ENCODE measurements at places on chromosomes 5 and 9.

DNA sequence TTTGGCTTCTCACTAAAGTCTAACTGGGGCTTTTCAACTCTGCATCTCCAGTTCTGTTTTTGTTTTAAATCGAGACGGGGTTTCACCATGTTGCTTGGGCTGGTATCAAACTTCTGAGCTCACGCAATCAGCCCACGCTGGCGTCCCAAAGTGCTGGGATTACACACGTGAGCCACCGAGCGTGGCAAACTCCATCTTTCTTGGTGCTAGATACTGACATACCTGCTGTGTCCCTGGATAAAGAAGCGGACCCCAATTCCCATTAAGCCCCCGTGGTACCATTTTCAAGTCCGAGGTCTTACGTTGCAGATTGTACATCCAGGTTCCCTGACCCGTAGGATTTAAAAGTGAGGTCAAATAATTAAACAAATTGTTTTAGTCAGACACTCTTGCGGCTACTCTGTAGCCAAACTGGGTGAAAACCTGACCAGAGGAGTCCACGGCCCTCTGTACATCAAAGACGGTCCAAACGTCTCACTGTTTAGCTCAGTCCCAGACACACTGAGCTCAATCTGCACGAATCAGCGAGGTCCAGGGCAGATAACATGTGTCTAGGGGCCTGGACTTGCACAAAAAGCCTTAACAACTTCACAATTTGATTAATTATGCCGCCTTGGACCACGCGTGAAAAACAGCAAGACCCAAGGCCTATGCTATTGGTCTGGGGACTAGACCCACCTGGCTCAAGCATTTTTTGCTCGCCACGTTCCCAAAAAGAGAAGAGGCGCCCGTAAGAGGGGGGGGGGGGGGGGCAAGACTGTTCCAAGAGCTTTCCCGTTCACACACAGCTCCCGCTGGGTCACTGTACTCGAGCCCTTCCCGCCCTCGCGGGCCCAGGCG lies 727 bp upstream of the DNAJA1 start:
- no peak for DNase-seq

GRCh38 chr5:88688984-88689667 lies 193.9 kb downstream of the MEF2C start:
- no peak for DNase-seq

- DNase-seq = no peak
Observed at GRCh38 chr5:93995126-93995621, 253.8 kb upstream of the POU5F2 start.

DNA sequence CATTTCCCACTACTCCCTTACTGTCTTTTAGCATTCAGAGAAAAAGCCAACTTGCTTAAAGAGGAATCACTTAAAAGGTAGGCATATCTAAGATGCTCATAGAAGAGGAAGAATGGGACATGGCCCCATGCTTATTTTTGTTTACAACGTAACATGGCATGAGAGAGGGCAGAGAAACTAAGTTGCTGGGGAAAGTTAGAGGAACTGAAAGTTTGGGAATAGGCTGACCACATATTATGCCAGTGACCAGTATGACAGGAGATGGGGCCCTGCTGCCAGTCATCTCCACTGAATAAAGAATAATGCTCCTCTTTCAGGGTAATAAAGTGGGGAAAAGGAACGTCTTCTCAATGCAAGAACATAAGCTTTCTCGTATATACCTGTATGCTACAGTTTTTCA lies 1.9 kb downstream of the PLPP6 start:
- no peak for DNase-seq

DNA sequence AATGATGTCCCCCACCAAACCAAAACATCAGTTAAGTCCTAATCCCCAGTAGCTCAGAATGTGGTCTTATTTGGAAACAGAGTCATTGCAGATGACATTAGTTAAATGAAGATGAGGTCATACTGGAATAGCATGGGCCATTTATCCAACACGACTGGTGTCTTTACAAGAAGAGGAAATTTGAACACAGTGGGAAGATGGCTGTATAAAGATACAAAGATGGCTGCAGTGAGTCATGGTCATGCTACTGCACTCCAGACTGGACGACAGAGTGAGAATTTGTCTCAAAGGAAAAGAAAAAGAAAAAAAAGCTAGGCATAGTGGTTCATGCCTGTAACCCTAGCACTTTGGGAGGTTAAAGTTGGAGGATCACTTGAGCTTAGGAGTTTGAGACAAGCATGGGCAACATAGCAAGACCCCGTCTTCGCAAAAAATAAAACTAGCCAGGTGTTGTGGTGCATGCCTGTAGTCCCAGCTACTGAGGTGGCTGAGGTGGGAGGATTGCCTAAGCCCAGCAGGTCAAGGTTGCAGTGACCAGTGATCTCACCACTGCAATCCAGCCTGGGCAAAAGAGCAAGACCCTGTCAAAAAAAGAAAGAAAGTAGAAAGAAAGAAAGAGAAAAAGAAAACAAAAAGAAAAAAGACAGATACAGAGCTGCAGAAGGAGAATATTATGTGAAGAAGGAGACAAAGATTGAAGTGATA lies 130.0 kb upstream of the CDKN2B start:
- DNase-seq = no peak

DNA sequence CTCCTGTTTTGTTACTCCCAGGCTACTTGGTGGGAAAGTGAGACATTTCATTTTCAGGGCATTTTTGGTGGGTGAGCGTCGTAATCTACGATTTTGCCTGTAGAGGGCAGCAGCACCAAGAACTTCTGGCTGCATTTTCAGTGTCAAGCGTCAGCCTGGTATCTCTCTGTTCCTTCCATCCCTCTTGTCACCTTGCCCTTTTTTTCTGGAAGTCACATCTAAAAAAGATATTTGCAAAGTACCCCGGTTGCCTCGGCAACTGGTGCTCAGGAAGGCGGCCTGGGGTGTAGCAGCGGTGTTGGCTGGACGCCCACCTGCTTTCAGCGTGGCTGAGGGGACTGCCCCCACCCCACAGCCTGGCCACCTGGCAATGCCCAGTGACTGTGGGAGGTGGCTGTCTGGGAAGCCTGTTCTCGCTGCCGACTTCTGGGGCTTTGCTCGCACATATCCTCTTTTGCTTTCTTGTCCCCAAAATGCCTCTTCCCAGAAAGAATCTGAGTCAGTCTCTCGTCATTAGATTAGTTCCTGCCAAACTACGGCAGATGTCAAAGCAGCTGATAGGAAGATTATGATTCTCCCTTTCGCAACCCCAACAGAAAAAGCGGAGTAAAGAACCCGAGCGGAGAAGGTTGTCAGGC lies 84.5 kb downstream of the ACER2 start:
- DNase-seq = no peak

- no peak for DNase-seq
Observed at GRCh38 chr5:132054697-132055440, 5.6 kb upstream of the IL3 start.

DNA sequence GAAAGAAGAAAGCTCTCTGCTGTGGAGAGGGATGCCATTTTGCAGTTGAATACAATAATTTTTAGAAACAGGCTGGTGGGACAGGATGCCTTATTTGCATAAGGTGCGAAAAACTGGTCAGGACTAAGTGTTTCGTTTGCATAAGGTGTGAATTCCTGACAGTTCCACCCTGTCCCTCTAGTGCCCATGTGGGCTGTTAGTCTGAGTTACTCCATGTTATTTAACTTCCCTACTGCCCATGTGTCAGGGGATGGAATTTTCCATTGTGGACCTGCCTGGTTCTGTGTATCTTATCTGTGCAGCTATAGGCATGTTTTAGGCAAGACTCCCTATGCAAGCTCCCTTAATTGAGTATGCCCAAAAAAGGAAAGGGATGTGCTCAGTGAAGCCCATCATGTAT lies 35.3 kb upstream of the NFIL3 start:
- no peak for DNase-seq

GRCh38 chr9:87464110-87464991 lies 33.3 kb upstream of the DAPK1 start:
- DNase-seq = no peak

GRCh38 chr5:96783326-96783725 lies 24.4 kb downstream of the ERAP1 start:
- no peak for DNase-seq

DNA sequence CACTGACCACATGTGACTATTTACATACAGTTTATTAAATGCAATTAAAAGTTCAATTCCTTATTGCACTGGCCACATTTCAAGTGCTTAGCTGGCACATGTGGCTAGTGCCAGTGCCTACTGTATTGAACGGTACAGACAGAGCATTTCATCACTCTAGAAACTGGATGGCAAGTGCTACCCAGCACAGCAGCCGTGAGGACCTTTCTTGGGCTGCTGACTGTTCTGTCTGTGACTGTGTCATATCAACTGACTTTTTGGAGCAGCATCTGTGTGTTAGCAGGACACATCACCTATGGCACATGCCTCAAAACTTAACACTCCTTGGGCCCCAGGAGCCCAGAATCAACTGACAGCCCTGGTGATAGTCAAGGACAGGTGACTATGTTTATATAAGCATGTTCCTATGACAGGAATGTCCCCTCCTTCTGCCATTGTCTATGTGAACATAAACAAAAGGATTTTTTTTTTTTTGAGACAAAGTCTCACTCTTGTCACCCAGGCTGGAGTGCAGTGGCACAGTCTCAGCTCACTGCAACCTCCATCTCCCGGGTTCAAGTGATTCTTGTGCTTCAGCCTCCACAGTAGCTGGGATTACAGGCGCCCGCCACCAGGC lies 8.9 kb downstream of the IRF1 start:
- DNase-seq = no peak

DNA sequence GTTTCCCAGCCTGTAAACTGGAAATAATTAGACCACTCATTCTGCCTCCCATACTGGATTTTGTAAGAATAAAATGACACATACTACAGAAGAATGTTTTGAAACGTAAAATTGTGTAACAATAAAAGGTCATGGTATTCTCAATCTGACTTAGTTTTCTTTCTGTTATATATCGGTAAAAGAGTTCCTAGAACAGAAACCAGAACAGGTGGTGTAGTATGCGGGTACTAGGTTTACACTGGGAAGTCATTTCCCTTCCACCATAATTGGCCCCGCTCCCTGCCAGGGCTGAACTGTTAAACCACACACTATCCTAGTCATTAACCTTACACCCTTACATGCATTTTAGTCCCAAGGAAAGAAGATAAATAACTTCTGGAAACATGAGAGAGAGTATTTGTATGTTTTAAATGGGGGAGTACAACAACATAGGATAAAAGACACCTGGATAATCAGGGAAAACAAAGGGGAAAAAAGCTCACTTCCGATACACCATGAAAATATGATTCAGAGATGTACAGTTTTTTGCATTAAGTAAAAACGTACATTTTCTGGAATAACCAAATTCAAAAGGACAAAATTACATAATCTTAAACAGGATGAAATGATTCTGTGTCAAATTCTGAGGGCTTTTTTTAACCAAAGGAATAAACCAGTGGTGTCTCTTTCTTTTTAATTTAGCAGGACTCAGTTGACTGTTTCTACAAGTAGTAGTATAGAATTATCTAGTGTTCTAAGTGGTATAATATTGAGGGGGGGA lies 199.7 kb downstream of the GLIS3 start:
- DNase-seq = no peak

DNA sequence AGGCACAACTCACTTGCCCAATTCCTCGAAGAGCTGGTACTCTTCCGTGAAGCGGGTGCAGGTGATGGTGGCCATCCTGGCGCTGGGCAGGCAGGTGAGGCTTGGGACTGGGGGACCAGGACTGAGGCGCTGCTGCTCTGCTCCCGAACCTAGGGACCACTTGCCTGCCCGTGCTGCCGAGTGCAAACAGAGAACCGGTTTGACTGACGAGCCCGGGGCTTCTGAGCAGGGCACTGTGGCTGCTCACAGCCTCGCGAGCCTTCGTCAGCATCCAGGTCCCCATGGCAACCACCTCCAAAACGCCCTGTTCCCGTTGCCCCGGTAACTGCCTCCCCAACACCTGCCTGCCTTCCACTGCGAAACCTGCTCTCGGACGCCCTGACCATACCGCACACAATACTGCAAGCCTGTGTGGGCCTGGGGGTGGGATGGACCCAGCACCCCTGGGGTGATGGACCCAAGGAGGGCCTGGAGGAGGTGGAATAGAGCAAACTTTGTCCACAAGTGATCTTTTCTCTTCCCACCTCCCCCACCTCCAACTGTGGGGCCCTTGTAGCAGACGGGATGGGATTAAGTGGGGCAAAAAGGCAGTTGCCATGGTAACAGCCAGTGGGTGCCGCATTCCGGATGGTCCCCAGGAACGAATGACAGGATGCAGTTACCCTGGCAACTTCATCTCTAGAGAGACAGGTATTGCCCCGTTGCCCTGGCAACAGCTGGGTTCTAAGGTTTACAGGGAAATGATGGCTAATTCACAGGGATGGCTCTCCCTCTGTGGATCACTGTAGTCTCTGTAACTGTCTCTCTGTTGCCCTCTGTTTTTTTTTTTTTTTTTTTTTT lies at the start of gene CAMK2A:
Gene CAMK2A (minus strand): TSS at position 223 of the 840 bp plus-strand sequence. CDS start 148 bp downstream, at position 75.
- DNase-seq = no peak

- no peak for DNase-seq
Observed at GRCh38 chr5:71893451-71893850, 174.4 kb downstream of the CARTPT start.

DNA sequence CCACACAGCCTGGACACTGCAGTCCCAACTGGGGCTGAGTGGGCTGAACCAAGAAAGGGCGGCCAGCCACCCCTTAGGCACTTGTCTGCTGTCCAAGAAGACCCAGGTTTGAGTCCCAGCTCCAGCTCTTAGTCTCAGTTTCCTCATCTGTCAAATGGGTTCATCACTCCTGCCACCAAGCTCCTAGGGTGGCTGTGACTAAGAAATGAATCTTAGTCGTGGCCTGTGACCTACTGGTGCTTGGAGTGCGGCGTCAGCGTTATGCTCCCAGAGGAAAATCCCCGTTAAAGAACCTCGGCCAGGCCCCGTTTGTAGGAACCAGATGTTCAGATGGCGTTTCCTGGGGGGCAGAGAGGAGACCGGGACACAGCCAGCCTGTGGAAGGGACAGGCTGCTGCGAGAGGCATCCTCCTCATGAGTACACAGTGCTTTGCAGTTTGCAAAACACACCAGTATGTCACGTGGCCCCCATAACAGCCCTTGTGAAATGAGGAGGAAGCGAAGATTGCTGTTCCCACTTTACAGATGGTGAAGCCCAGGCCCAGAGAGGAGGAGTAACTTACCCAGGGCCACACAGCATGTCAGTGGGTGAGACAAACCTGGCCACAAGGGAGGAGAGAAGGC lies 3.3 kb downstream of the FIBCD1 start:
- DNase-seq = no peak

DNA sequence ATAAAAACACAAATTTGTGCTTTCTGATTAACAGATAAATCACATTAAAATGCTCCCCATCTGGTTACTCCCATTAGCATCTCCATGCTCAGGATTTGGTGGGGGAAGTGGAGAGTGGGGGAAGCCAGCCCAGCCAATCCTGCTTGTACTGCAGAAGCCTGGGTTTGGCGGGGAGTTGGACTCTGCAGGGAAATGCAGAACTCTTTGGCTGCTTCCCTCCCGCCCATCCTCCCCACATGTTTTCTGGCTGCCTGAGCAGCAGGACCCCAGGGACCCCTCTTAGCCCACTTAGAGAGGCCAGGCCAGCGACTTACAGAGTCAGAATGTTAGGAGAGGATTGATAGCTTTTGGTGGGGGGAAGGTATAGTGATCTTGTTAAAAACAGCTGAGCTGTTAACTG lies 59.5 kb upstream of the FOXI1 start:
- no peak for DNase-seq
